Lung microvascular endothelial cell (primary cell): ENCODE measurements at places on chromosomes 4 and X. TPM values are rescaled to one million over a fixed set of nuclear protein-coding genes. Genes with fewer than 3 reads are reported as not detected.

DNA sequence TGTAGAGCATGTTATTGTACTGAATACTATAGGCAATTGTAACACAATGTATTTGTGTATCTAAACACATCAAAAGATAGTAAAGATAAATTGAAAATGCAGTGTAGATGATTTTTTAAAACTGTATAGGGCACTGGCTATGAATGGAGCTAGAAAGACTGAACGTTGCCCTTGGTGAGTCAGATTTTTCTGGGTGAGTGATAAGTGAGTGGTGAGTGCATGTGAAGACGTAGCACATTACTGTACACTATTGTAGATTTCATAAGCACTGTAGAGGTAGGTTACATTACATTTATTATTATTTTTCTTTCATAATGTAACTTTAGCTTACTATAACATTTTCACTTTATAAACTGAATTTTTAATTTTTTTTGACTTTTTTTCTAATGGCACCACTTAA is 1491.6 kb downstream of the TECRL start:
- DNase-seq: no peak

- no peak for DNase-seq
Measured at GRCh38 chr4:866761-867390, 40.9 kb upstream of the CPLX1 start.

DNA sequence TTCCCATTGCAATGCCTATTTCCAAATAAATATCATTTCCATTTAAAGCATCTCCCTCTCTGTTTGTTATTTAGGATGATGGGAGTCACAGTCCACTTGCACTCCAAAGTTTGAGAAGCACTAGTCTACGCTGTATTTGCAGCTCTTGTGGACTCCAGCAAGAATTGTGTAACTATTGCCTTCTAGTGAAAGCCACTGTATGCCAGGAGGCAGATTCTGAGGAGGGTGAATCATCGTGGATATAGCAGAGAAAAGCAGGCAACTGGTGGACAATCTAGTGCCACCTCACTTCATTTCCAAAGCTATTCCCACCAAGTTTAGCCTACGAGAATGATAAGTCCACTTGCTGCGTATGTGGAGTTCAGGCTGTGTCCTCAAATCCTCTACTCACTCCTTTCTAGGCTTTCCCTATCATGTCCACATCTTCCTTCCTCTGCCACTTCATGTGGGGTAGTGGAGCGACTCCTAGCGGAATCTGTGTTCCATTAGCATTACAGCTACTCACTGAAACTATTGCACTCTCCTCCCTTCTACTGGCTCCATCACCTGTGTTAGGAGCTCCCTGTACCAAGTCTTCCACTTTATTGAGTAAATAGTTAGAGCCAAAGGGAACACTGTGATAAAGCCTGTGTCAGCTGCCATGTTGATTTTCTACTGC is 501.8 kb upstream of the GALNT7 start:
- DNase-seq: no peak

DNA sequence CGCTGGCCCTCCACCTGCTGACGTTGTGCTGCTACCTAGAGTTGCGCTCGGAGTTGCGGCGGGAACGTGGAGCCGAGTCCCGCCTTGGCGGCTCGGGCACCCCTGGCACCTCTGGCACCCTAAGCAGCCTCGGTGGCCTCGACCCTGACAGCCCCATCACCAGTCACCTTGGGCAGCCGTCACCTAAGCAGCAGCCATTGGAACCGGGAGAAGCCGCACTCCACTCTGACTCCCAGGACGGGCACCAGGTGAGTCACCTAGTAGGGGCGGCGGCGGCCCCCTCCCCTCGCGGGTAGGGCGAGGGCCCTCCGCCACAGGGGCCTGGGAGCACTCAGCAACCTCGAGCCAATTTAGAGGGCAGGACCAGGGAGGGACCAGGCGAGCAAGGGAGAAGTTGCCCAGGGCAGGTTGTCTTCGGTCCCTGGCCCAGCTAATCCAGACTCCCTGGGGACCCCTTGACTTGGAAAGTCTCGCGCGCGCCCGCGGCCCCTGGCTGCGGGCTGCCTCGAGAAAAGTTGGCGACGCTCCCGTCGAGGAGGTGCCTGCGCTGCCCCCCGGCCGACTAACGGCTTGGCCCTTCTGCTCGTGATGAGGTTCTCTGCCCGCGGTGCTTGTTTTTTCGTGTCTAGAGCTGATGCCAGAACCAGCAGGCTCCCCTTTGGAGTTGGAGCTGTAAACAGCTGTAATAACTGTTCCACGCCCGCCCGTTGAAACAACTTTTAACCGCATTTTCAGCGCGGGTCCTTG is 717 bp downstream of the EDA start:
- peak; percentile 2 for DNase-seq

GRCh38 chr4:186592966-186593586 is 37.7 kb upstream of the MTNR1A start:
- no peak for DNase-seq

VAMP7 gene
- total RNA-seq: 31.8 and 32.7 TPM in 2 replicates

PF4V1 gene
- not detected in 2 replicates for total RNA-seq

CAMK2D gene
- 32.5 and 38.1 TPM in 2 replicates for total RNA-seq
